CD4-positive, alpha-beta T cell treated with Interleukin-4 for 1 hour (primary cell): ENCODE measurements at places on chromosomes 13 and 19.

- DNase-seq: no peak
These were observed 246.5 kb downstream of the DCT start for GRCh38 chr13:94232956-94233355.

DNA sequence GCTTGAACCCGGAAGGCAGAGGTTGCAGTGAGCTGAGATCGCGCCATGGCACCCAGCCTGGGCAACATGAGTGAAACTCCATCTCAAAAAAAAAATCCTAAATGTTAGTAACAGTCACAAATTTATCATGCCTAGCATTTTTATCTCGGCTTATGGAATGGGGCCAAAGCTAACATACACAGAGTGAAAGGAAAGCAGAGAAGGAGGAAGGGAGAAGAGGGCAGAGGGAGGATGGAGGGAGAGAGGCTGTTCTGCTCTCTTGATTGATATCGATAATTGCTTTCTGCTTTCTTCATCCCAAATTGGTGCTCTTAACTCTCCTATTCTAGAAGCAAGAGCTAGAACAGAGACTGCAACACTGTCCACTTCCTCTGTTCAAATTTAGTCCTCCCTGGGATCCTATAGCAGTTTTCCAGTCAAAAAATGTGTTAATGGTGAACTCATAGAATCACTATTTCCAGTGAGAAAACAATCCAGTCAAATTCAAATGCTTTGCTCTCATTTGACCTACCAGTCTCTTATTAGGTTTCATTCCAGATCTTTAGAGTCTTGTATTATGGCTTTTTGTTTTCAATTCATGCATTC, 15.8 kb upstream of the TUBGCP3 start:
- no peak for DNase-seq

- DNase-seq: peak; percentile 20
These were observed 809 bp upstream of the B9D2 start for GRCh38 chr19:41364524-41365391.

DNA sequence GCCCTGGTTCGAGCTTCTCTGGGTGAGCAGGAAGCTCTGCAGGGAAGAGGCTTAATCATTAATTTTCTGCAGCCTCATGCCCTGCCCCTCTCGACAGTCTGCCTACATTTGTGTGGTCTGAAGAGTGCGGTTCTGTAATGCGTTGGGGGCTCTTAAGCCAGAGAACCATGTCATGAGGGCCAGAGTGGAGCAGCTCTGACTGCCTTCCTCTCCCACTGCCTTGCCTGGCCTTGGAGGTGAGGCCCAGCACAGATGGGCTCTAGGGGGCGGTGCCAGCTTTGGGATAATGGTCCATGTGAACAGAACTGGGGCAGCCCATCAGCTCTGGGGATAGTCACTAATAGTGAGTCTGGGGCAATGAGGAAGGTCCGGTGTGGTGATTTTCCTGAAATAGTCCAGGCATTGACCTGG, 5.7 kb downstream of the FGF9 start:
- peak; percentile 9 for DNase-seq

DNA sequence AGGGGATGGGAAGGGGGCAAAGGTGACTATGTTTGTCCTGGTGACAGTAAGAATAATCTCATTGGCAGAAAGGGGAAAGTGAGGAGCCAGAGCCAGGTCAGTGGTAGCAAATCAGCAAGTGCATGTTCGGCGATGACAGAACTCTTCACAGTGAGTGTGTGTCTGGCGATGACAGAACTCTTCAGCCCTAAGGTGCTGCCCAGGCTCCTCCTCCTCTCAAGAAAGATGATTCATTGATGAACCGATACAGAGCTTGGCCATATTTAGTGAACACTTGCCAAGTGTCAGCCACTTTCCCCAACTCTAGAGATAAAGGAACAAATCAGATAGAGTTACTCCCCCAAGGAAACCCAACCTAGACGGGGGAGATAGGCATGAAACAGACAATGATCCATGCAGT, 199.3 kb upstream of the UBL3 start:
- DNase-seq: no peak

- no peak for DNase-seq
These were observed 8.5 kb downstream of the ZNF557 start for GRCh38 chr19:7078008-7078407.

DNA sequence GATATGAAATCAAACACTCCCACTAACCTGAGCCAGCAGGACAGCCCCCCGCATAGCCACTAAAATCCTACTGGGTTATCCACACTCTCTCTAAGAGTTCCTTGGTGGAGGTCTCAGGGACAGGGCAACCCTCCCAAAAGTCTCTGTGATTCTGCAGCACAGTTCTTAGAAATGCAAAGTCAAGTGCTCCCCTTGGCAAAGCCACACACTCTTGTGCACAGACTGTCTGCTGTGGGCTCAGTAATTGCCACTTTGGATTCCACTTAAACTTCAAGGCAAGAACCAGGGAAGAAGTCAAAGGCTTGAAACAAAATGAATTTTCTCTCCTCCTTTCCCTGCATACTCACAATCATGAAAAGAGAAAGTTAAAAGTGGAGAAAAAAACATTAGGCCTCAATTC, 61.5 kb downstream of the DOCK9 start:
- no peak for DNase-seq

GRCh38 chr13:20149762-20150161, 11.1 kb downstream of the GJA3 start:
- DNase-seq: no peak

- DNase-seq: no peak
These were observed 101.7 kb downstream of the TNFRSF19 start for GRCh38 chr13:23671897-23672296.

DNA sequence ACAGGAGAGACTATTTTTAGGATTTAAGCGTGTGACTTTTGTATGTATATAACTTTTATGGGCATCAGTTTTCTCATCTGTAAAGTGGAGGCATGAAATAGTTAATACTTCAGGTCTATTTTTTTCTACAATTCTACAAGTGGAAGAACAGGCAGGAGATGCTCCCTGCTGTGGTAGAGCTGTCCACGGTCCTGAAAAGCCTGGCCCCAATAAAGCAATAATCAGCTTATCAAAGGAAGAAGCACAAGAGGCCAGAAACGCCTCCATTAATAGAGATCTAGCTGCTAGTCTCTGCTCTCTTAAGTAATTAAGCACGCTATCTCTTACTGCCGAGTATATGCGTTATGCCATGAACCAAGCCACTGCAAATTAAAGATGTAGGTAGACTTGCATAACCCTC, 28.0 kb upstream of the WASF3 start:
- no peak for DNase-seq

GRCh38 chr19:21158523-21159135, 16.8 kb downstream of the ZNF431 start:
- no peak for DNase-seq

- peak; percentile 30 for DNase-seq
These were observed 13.4 kb downstream of the ZNF20 start for GRCh38 chr19:12126707-12127106.

DNA sequence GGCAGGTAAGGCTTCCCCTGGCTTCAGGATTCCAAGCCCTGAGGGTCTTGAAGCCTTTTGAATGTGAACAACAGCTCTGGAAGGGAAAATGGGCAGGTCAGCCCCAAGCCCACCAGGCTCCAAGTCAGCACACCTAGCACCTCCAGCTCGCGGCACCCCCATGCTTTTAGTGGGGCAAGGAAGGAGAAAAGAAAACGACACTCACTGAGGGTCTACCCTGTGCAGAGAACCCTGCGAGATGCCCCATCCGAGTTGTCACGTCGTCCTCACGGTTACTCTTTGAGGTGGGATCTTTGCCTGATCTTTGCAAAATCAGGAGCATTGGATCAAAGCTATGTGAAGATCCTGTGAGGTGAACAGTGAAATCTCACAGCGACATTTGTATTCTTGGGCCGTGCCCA, 5.7 kb upstream of the F10 start:
- DNase-seq: no peak

DNA sequence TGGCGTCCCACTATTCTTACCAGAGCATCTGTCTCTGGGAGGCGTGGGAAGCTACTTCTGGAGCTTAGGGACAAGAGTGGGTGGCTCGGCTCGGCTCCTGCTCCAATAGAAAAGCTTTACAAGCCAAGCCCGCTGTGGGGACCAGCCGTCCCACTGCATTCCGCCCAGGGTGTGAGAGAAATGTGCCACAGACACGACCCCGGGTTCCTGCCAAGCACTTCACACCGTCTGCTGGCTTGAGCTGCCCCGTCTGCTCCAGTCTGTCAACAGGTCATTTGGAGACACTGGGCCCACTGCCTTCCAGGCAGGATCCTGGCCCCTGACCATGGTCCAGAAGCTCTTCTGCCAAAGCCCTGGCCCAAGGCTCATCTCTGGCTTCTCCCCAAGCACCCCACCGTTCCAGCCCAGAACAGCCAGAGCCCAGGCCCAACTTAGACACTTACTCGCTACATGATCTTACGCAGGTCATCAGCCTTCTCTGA, 6.5 kb upstream of the FKRP start:
- DNase-seq: no peak

DNA sequence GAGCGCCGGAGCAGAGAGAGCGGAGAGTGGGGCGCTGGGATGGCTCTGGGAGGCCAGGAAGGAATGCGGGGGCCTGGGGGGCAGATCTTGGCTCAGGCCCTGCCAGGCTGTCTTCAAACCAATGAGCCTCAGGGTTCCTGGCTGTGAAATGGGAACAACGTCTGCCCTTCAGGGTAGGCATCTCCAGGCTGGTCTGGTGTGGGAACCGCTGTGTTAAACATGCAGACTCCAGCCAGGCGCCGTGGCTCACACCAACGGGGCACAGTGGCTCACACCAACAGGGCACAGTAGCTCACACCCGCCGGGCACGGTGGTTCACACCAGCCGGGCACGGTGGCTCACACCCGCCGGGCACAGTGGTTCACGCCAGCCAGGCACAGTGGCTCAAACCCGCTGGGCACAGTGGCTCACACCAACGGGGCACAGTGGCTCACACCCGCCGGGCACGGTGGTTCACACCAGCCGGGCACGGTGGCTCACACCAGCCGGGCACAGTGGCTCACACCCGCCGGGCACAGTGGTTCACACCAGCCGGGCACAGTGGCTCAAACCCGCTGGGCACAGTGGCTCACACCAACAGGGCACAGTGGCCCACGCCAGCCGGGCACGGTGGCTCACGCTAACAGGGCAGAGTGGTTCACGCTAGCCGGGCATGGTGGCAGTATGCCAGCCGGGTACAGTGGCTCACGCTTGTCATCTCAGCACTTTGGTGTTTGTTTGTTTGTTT, 40.1 kb downstream of the EFNA2 start:
- DNase-seq: no peak

DNA sequence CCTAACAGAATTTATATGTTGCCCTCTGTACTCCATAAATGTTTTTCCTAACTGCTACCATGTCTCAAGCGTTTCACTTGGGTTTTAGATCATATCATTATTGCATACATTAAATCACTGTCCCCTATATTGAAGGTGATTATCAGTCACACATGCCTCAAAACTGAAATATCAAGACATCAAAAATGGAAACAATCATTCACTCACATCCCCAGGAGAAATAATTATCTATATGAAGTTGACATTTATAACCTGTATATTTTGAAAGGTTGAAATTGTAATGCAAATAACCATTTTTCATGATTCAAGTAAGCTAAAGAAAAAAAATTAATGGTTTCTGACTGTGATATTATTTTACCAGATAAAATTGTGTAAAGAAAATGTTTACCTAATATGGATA, 1695.0 kb downstream of the SLITRK1 start:
- DNase-seq: no peak

GRCh38 chr19:55179606-55180484, at the start of gene SYT5:
Gene SYT5 (minus strand): TSS chr19:55180289. CDS start chr19:55179041, 1,248 bp downstream.
- DNase-seq: peak; percentile 48

DNA sequence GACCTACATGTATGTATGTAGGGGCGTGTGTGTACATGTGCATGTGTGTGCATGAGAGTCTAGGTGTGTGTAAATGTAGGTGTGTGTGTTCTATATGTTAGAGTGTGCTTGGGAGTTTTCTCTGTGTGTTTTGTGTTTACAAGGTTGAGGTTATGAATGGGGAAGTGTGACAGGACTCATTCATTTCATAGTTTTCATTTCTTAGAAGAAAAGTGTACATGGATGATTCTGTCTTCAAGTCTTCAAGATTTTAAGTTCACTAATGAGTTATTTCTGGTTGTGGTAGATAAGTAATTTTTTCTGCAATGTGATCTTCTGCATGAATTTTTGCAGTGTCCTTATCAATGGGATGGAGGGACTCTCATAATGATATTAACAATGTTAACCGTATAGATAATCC, 118.2 kb upstream of the SLC10A2 start:
- DNase-seq: no peak

GRCh38 chr19:34841780-34842179, 68.8 kb upstream of the ZNF599 start:
- DNase-seq: no peak
